ENCODE measurements at places on chromosomes 2 and 18.

GRCh38 chr2:210195101-210195852 lies 24.1 kb upstream of the KANSL1L start:
- peak; percentile 80 for DNase-seq

DNA sequence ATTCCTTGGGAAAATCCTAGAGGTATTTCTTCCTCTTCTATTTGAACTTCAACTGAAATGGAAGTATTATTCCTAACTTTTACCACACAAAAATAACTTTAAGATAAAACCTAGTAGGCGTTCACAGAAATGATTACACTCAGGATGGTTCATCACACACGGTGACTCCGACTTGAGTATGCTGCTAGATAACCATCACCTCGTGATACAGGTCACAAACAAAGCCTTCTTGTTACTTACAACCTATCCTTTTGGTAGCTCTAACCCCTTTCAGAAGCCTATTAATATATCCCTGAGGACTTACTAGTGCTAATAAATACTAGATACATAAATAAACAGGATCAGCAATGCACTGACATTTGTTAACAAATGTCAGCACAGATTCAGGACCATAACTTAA lies 101.0 kb upstream of the DNER start:
- no peak for DNase-seq

DNA sequence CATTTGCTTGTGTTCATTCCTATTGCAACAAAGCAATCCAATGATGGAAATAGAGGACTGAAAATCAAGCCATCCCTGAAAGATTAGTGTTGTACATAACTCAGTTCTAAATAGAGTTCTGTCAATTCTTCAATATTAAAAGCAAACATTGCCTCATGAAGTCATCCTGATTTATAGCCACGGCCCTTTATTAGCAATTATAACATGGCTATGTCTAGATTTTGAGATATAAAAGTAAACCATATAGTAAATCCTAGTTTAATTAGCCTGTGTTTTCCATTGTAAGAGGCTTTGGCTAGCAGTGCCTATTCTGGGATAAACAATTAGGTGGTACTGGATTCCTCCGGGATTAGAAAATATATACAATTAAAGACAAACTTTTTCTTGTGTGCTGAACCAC lies 33.2 kb upstream of the VIT start:
- DNase-seq = no peak

DNA sequence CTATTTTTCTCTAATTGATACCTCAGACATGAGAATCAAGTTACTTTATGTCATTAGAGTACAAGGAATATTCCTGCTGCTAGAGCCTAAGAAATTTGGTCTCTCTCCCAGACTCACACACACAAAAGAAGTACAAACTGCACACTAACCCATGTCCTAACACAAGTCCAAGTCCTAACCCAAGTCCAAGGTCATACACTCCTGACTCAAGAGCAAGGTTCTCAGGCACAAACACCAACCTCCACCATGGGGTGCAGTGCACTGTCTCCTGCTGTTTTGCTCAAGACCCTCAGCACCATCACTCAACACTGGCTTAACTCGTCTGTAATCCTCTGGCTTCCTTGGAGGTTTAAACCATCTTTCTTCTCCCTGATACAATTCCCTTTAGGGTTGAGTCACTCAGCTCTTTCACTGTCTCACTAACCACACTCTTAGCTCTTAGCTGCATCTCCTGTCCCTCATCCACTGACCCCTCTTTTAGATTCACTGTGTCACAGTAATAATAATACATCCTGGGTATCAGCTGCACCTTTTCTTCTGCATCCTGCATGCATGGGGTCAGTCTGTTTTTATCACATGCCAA lies 129.8 kb downstream of the BCL2L11 start:
- DNase-seq = no peak

DNA sequence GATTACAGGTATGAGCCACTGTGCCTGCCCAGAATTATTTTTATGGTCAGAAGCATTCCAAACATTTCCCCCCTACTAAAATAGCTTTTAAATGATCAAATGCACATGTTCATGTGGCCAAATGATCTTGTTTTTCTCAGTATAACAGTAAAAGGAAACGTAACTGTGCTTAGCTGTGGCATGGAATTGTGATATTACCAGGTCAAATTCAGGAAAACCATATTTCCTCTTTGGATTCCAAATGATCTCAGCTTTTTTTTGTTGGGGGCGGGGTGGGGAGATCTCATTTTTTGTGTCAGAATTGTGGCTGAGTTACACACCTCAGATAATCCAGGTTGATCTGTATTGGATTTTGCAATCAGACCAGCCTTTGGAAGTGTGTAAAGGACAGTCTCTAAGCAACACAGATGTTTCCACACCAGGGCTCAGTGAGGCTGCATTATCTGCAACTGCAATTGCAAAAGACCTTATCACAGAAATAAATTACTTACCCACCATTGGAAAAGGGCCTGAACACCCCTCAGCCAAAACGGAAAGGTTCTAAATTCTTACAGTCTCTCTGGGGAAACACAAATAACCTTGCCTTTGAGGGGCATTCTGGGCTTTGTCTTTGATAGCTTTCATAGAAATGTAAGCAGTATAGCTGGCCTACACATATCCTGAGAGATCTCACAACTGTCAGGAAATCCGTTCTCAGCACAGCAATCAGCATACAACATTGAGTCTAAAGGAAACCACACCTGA lies 8.4 kb downstream of the CASP10 start:
- DNase-seq = no peak

DNA sequence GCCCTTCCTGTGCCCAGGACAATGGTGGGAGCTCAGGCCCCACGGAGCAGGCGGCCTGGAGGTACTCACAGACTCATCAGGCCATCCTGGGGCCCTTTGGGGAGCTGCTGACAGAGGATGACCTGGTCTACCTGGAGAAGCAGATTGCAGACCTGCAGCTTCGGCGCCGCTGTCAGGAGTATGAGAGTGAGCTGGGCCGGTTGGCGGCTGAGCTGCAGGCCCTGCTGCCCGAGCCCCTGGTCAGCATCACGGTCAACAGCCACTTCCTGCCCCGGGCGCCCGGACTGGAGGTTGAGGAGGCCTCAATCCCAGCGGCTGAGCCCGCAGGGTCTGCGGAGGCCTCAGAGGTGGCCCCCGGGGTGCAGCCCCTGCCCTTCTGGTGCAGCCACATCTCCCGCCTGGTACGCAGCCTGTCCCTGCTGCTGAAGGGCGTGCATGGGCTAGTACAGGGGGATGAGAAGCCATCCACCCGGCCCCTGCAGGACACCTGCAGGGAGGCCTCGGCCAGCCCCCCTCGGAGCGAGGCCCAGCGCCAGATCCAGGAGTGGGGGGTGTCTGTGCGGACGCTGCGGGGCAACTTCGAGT lies 8.3 kb upstream of the KLHL30 start:
- no peak for DNase-seq

- DNase-seq = no peak
Observed at GRCh38 chr18:48534364-48534763, 4.5 kb upstream of the CTIF start.

DNA sequence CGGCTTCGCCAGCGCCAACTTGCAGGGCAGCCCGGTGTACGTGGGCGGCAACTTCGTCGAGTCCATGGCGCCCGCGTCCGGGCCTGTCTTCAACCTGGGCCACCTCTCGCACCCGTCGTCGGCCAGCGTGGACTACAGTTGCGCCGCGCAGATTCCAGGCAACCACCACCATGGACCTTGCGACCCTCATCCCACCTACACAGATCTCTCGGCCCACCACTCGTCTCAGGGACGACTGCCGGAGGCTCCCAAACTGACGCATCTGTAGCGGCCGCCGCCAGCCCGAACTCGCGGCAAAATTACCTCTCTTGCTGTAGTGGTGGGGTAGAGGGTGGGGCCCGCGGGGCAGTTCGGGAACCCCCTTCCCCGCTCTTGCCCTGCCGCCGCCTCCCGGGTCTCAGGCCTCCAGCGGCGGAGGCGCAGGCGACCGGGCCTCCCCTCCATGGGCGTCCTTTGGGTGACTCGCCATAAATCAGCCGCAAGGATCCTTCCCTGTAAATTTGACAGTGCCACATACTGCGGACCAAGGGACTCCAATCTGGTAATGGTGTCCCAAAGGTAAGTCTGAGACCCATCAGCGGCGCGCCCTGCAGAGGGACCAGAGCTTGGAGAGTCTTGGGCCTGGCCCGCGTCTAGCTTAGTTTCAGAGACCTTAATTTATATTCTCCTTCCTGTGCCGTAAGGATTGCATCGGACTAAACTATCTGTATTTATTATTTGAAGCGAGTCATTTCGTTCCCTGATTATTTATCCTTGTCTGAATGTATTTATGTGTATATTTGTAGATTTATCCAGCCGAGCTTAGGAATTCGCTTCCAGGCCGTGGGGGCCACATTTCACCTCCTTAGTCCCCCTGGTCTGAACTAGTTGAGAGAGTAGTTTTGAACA lies 15.1 kb downstream of the HOXD3 start:
- DNase-seq = no peak

GRCh38 chr2:126778561-126779501 lies 119.9 kb upstream of the TEX51 start:
- peak; percentile 47 for DNase-seq
